ENCODE measurements at places on chromosomes 5 and 9.

- DNase-seq = no peak
Observed at GRCh38 chr5:98827161-98827560, 53.7 kb downstream of the RGMB start.

DNA sequence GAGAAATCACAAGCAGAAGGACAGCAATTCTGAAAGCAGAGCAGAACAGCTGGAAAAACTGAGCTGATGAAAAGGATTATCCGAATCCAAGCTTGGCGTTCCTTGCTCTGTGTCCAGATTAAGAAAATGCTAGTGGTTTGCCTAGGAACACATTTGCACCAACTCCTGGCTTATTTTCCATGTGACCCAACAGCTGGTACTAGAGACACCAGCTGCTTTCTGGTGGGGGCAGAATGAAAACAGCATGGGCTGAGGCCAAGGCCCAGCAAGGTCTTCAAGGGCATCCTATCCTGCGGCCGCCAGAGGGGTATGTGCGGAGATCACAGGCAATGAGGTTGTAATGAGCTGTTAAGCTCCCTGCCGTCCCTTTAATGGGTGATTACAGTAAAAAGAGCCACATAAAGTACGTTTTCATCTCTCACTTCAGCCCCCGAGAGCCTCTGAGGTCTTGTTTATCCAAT lies 131.5 kb downstream of the DOCK8 start:
- DNase-seq = no peak

DNA sequence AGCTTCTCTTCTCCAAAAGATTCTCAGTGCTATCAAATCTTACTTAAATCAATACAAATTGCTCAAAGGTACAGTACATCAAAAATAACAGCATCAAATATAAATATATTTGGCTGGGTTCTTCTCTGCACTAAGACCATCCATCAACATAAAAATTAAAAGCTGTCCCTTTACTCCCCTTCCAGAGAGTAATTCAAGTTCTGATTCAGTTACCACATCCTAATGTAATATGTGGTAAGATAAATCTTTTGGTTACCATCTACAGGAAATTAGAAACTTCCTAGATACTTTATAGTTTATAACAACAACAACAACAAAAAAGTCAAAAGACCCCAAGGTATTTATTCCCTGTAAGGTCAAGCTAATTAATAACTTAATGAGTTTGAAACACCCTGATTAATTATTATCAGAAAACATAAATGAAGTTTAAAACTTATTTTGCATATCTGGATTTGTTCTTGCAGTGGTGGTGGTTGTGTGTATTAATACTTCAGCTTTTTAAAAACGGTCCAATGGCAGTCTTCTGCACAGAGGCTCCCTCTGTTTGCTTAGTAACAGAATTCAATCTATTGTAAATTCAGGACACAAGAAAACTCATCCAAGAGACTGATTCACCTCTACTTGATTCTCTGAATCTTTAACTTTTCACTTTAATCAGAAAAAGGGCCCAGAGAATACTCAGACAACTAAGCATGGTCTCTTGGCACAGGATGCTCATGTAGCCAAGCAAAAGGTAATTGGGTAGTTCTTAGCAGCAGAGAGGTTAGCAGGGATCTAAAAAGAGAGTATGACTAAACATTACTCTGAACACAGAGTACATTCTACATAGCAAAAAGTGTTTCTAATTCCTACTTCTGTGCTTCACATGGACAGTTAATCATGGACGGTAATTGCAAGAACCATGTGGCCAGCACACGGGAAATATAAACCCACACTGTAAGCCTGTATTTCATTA lies 20.1 kb downstream of the DIAPH1 start:
- DNase-seq = no peak

GRCh38 chr5:34001241-34001841 lies 6.5 kb downstream of the AMACR start:
- DNase-seq = no peak

GRCh38 chr5:74507370-74508005 lies 133.0 kb downstream of the ENC1 start:
- no peak for DNase-seq

DNA sequence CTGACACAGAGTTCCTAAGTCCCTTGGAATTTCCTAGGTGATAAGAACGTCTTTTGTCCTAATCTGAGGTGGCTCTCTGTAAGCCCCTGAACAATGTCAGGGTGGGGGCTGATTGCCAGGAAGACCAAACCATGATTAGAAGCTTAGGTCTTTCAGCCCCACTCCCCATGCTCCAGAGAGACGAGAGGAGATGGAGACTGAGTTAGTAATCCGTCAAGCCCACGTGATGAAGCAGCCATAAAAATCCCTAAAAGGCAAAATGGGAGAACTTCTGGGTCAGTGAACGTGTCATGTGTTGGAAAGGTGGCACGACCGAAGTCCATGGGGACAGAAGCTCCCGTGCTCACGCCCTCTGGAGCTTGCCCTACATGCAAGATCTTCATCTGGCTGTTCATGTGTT lies 85.6 kb downstream of the RAD23B start:
- no peak for DNase-seq

- no peak for DNase-seq
Observed at GRCh38 chr5:14186059-14186830, 43.1 kb downstream of the TRIO start.

GRCh38 chr5:149386166-149386565 lies 7.1 kb upstream of the IL17B start:
- no peak for DNase-seq

DNA sequence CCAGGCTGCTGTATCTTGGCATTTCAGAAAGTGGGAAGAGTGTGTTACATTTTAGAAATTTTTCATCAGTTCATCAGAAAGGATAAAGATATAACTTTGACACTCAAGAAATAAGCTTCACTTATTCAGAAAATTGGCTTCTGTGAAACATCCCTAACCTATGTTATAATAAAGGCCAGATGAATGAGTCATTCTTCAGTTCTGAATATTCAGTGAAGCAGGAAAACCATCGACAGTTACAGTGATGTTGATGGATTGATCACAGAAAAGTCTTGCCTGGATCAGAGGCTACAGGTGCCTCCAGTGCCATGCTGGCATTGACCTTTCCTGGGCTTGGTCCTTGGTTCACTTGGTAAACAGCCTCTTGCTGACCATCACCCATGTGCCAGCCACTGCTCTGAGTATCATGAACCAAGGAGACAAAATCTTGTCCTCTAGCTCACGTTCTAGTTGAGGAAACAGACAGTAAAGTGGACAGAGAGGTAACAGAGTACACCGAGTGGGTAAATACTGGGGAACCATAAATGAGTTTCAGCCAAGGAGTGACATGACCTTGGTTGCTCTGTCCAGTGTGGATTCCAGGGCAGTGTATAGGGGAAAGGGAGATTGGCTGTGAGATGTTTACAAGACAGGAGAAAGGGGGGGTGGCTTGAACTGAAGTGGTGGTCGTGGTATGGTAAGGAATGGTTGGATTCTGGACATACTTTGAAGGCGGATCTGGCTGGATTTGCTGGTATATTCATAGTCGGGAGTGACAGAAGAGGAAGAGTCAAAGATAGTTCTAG lies 98.6 kb downstream of the AMBP start:
- DNase-seq = no peak

All from NCI-H446 (cell line).